ENCODE measurements at places on chromosomes 11 and 22. TPM values are rescaled to one million over a fixed set of nuclear protein-coding genes. Genes with fewer than 3 reads are reported as not detected.

The KRTAP5-10 gene
- not detected for total RNA-seq

The SAA1 gene
- 175 TPM for total RNA-seq

The CHADL gene
- 1.00 TPM for total RNA-seq

GRCh38 chr11:119755356-119756071 lies 26.5 kb upstream of the NECTIN1 start:
- no peaks in the 10 kb centered on the region for H3K36me3 ChIP-seq
- H3K4me3 ChIP-seq = no peak overlapping the region
- H3K27ac ChIP-seq = no peak overlapping the region
- H3K4me1 ChIP-seq = peaks cover 4% of the 10 kb centered on the region
- DNase-seq = no peak
- H3K27me3 ChIP-seq = no peaks in the 10 kb centered on the region

- no peaks in the 10 kb centered on the region for H3K36me3 ChIP-seq
- H3K4me3 ChIP-seq = no peak overlapping the region
- no peaks in the 10 kb centered on the region for H3K27me3 ChIP-seq
- DNase-seq = peak; percentile 71
- peak overlapping the region; percentile 99 for H3K27ac ChIP-seq
These were observed 19.4 kb upstream of the MALAT1 start for GRCh38 chr11:65479184-65480145.

DNA sequence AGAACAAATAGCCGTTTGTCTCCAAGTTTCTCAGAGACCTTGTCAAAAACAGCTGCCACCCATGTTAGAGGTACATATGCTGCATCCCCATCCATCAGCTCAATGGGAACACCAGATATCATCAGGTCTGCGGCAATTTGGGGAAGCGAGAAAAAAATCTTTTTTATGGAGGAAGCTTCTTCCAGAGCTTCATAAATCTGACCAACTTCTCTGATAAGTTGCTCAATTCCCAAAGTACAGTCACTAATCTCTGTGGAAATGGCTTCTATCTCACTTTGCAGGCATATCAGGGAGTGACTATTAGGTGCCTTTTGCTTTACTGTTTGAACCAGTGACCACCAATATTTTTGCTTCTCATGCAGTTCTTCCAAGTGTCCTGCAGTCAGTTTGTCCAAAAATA lies 34.3 kb upstream of the MRPL17 start:
- no peak for DNase-seq
- no peaks in the 10 kb centered on the region for H3K36me3 ChIP-seq
- H3K4me3 ChIP-seq = no peak overlapping the region
- H3K4me1 ChIP-seq = no peaks in the 10 kb centered on the region
- no peak overlapping the region for H3K27ac ChIP-seq

DNA sequence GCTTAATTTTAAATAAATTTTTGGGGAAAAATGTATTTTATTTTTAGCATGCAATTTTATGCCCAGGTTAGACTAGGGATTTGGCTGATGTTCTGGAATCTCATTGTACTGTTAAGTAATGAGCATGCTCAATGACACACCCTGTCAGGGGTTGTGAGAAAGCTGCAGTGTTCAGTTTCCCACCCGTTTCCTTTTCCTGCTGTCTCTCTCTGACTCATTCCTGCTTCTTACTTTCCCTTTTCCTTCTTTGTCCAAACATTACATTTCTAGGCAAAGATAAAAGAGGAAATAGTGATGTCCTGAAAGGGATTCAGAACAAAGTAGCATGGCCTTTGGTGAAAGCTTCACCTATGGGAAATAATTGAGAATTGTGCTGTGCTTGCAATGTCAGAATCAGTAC lies 22.7 kb downstream of the OOSP3 start:
- no peak overlapping the region for H3K4me3 ChIP-seq
- no peaks in the 10 kb centered on the region for H3K4me1 ChIP-seq
- H3K27ac ChIP-seq = no peak overlapping the region

GRCh38 chr11:116473790-116474346 lies 298.9 kb downstream of the BUD13 start:
- no peaks in the 10 kb centered on the region for H3K36me3 ChIP-seq
- H3K4me1 ChIP-seq = peaks cover 39% of the 10 kb centered on the region
- no peak for DNase-seq
- H3K4me3 ChIP-seq = no peak overlapping the region
- peak overlapping the region; percentile 81 for H3K27ac ChIP-seq

- no peak overlapping the region for H3K27ac ChIP-seq
- H3K27me3 ChIP-seq = no peaks in the 10 kb centered on the region
- DNase-seq = no peak
- H3K4me3 ChIP-seq = no peak overlapping the region
These were observed 89.7 kb downstream of the GAB2 start for GRCh38 chr11:78327945-78328344.

DNA sequence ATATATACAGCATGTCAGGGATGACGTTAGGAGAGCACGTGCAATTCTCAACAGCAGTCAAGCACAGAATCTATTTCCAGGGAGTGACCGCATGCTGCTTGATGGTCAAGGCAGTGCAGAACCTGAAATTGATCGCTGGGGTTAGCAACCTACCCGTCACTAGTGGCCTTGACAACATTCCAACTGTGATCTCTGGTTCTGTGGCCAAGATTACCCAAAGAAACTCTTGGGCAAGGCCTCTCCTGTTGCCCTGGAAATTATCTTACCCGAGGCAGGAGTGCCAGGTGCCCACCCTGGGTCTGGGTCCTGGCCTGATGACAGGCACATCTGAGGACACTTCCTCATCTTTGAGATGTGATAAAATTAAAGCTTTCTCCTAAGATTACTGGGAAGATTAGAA lies 2.2 kb downstream of the TM7SF2 start:
- no peak overlapping the region for H3K4me3 ChIP-seq
- no peaks in the 10 kb centered on the region for H3K27me3 ChIP-seq
- H3K36me3 ChIP-seq = no peaks in the 10 kb centered on the region
- DNase-seq = no peak

All from hepatocyte (in vitro differentiated cells).